Activated CD8-positive, alpha-beta T cell treated with anti-CD3 and anti-CD28 coated beads for 36 hours (primary cell): ENCODE measurements at places on chromosomes 12 and 14.

GRCh38 chr14:38616959-38617358 lies 361.1 kb upstream of the CLEC14A start:
- DNase-seq: no peak

DNA sequence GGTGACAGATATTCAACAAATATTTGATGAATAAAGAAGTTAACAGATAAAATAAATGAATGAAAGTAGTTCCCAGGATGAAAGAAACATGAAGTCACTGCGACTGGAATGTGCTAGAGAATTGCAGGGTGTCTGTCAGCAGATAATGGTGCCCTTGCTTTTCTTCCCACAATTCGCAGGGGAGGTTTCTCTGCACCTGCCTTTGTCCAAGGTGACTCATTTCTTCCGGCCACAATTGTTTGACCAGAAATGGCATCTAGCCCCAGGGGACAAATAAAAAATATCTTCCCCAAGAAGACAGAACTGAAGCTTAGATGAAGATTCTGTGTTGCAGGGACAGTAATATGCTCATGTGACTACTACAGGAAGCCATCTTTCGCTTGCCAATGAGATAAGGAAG lies 316.1 kb upstream of the TBX3 start:
- DNase-seq: no peak

GRCh38 chr14:102949062-102949800 lies 26.8 kb downstream of the AMN start:
- DNase-seq: peak; percentile 68

DNA sequence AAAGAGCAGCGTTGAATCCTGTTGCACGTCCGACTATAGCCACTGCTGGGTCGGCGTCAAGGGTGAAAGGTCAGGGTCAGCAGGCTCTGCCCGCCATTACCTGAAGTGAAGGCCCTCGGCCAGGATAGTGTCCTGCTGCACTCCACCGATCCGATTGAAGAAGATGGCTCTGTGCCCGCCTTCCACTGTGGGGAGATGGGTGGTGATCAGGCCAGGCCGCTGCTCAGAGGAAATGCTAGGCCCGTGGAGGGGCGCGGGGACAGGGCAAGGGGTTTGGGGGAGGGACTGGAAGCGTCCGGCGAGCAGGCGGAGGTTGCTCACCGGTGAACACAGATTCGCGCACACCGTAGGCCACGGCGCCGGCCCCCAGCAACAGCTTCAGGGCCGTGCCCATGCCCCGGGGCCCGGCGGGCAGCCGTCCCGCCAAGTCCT lies 352 bp downstream of the PHB2 start:
- no peak for DNase-seq

GRCh38 chr12:50241178-50241577 lies 42.1 kb downstream of the LIMA1 start:
- no peak for DNase-seq

DNA sequence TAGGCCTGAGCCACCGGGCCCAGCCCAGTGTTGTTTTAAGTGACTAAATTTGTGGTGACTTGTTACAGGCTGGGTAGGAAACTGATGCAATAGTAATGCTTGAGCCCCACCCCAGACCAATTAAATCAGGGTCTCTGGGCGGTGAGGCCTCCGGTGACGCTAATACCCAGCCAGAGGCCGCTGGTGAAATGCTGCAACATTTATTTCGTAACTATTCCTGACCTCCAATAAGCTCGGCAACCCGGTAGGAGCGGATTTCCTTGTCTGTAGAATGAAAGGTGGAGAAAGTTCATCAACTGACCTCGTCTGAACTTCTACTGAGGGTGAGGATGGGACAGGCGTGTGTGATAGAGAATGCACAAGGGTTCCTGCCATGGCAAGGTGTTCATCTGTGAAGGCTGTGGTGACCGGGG lies 42.3 kb downstream of the FZD10 start:
- no peak for DNase-seq

- no peak for DNase-seq
Measured at GRCh38 chr12:29427964-29428363, 47.0 kb upstream of the ERGIC2 start.

DNA sequence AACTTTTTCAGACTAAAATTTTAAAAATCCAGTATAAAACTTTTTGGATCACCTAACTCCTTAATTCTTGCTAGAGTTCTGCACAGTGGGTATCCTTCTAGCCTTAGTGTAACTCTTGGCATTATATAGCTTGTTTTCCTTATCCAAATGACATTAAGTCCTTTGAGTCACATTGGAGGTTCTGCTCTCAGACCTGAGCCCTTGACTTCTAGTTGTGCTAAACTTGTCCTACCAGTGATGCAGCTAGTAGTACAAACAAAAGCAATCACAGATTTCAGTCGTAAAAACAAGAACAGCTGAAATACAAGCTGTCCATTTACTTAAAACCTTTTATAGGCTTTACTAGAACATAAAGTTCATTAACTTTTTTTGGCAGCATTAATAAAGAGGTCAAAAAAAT lies 10.5 kb downstream of the ZBTB1 start:
- DNase-seq: no peak

GRCh38 chr12:72444125-72444524 lies 172.0 kb downstream of the TRHDE start:
- no peak for DNase-seq

GRCh38 chr12:47080725-47081502 lies 1.2 kb upstream of the AMIGO2 start:
- DNase-seq: peak; percentile 87

DNA sequence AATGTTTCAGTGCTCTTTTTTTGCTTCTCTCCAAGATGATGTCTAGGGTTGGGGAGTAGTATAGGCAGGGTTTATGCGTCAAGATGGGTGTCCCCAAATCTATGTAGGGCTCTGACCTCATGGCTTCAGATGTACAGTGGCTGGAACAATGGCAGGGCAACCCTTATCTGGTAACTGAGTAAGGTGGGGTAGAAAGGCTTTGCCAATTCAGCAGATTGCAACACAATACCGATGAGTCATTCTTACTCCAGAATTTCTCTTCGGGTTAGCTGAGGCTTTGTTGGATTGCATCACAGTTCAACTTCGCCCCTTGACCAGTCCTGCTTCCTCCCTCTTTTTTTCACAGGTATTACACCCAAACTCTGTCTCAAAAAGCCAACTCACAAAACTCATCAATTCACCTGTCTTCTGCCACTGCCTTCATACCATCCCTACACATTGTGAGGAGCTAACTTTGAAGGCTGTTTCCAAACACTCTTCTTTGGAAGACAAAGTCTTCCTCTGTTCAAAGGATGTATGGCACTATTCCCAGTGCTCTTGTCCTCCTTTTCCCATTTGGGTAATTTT lies 190.2 kb upstream of the CNOT2 start:
- DNase-seq: no peak

DNA sequence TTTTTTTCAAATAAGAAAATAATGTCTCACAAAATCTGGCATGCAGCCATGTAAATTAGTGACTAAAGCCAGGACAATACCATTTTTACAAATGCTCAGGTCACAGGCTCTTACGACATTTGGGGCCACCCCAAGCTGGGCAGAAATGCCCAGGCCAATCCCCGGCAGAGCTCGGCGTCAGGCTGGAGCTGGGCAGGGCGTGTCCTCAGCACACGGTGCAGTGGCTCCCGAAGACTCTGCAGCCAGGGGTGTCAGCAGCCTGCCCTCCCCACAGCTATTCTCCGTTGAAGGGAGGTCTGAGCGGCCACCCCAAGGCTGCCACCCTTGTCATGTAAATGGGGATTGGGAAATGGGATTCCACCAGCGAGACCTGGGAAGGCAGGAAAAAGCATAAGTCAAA lies 158.6 kb downstream of the DICER1 start:
- no peak for DNase-seq

- no peak for DNase-seq
Measured at GRCh38 chr12:85007836-85008235, 28.2 kb downstream of the TSPAN19 start.

DNA sequence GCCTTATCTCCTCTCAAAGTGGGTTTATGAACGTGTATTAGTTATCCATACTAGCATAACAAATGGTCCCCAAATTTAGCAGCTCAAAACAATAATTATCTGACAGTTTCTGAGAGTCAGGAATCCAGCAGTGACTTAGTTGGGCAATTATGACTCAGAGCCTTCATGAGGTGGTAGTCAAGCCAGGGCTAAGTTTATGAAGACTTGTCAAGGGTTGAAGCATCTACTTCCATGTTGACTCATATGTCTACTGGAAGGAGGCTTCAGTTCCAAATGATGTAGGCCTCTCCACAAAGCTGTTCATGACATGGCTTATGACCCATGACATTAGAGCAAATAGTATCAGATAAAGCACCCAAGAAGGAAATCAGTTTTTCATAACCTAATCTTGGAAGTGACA lies 73.2 kb downstream of the IPO8 start:
- DNase-seq: no peak

DNA sequence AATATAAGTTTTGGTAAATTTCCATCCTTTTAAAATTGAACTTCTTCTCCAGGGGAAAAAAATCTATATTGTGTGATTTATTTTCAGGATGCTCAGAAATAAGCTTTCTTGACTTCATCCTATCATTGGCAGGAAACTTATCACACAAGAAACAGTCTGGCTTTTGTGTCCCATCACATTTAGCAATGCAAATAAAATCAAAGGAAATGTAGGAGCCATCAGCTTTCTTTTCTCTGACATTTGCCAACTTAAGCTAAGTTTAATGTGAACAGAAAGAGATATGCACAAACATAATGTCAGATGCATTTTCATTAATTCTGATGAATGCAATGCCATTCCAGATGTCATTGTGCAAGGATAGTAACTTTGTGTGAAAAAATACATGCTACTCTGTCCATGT lies 56.6 kb downstream of the LIN7A start:
- DNase-seq: no peak

GRCh38 chr12:2094597-2094996 lies 41.8 kb downstream of the CACNA1C start:
- no peak for DNase-seq

DNA sequence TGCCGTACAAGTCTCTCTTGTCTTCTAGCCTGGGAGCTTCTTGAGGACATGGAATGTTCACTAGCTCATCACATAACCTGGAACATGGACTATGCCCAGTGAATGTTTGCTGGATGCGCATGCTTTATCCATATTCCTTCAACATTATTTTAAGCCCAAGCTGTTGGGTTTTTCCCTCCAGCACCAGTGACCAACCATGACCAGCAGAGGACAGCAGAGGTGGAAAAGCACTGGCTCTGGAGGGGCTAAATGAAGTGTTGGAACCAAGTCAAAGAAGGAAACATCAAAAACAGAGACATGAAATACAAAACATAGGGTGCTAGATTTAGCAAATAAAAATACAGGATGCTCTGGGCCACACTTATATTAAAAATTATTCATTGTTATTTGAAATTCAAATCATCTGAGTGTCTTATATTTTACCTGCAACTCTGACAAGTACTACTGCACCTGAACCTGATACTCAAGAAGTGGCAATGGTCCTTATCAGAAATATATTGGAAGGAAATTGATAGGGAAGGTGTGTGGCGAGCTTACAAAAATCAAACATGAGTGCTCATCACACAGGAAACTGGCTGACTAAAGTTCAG lies 23.1 kb upstream of the HELB start:
- peak; percentile 51 for DNase-seq

- no peak for DNase-seq
Measured at GRCh38 chr14:50489851-50490250, 42.5 kb downstream of the MAP4K5 start.

DNA sequence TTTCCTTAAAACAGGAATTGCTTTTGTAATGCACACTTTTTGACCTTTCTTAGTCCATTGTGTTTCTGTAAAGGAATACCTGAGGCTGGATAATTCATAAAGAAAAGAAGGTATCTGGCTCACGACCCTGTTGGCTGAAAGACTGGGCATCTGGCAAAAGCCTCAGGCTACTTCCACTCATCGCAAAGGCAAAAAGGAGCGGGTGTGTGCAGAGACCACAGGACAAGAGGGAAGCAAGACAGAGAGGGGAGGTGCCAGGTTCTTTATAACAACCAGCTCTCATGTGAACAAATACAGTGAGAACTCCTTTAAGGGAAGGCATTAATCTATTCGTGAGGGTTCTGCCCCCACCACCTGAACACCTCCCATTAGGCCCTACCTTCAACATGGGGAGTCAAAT lies 182.1 kb downstream of the C12orf50 start:
- no peak for DNase-seq

DNA sequence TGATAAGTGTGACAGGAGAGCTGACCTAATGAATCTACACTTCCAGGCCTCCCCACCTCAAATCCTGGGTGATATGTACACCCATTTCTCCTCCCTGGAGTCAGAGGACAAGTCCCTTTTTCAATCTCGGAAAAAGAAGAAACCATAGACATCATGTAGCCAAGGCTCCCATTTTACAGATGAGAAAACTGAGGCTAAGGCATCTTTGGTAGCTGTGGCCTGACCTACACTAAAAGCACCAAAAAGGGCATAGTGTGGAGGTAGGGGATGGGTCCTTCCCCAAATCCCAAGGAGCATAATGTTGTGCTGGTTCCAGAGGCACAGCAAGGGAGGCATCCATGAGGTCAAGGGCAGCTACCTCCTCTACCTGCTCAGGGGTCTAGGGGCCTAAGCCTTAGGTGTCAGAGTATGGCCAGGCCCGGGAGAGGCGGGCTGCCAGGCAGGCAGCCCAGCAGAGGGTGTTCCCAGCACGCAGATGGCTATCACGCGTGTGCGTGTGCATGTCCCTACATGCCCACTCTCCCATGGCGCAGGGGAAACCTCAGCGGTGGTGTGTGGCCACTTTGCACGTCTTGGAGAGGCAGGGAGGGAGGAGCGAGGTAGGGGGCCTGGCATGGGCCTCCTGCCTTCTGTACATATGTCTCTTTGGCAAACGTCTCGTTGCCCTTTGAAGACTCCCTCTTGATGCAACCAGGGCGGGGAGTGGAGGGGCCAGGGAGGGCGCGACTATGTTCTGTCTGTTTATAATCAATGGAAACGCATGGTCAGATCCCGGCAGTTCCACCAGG lies 2.5 kb downstream of the PGF start:
- no peak for DNase-seq

GRCh38 chr12:6540181-6540877 lies 6.0 kb downstream of the GAPDH start:
- DNase-seq: peak; percentile 59

- no peak for DNase-seq
Measured at GRCh38 chr12:65511134-65511834, 232.8 kb downstream of the MSRB3 start.

DNA sequence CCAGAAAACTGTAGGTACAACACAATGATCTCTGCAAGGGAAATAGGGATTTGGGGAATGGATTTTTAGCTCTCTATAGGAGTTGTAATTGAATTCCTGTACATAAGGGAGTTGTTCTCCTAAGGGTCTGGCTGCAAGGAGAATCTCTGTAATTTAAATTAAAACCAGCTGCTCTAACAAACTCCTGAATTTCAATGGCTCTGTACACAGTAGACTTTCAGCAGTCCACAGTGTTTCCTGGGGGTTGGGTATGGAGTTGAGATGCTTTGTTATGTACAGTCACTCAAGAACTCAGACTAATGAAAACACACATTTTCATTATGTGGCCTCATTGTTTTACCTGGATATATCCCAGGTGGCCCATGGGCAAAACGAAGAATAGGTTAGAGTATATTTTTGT lies 93.2 kb downstream of the NAV3 start:
- no peak for DNase-seq

- no peak for DNase-seq
Measured at GRCh38 chr12:51334764-51335163, 10.8 kb upstream of the BIN2 start.
